ENCODE measurements at places on chromosomes 11 and 22. TPM values are rescaled to one million over a fixed set of nuclear protein-coding genes. Genes with fewer than 3 reads are reported as not detected.

FANCF gene
- total RNA-seq: 13.4 TPM

CNGA4 gene
- total RNA-seq: under 0.01 TPM

MS4A6E gene
- total RNA-seq: not detected

EIF3D gene
- total RNA-seq: 393 TPM

CNTF gene
- total RNA-seq: 1.8 TPM

MED15 gene
- total RNA-seq: 49.8 TPM

GP1BB gene
- total RNA-seq: 1.8 TPM

GLB1L3 gene
- total RNA-seq: not detected

MUC6 gene
- not detected for total RNA-seq

- H3K27me3 ChIP-seq: no peaks in the 10 kb centered on the region
- H3K36me3 ChIP-seq: no peaks in the 10 kb centered on the region
- H3K4me3 ChIP-seq: no peak overlapping the region
- H3K4me1 ChIP-seq: peaks cover 2% of the 10 kb centered on the region
- DNase-seq: no peak
Measured at GRCh38 chr11:105032495-105032894, 2.4 kb downstream of the CASP1 start.

DNA sequence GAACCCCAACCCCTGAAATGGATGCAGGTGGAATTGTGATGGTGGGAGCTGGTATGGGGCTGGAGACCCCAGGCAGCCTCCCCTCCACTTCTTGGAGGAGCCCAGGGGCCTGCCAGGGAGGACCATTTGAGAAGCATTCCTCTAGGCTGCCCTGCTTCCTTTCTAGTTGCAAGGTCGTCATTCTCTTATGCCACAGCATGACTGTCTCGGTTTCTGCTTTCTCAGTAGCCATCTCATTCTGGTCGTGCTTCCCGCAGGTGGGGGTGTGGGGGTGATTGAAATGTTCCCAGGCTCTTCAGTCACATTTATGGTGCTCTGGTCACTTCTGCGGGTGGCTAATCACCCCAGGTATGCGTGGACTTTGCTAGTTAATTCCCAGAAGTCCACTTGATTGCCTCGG is 223.7 kb upstream of the TBCEL start:
- H3K4me3 ChIP-seq: no peak overlapping the region
- H3K36me3 ChIP-seq: no peaks in the 10 kb centered on the region
- DNase-seq: no peak
- peaks cover 9% of the 10 kb centered on the region for H3K27me3 ChIP-seq

- DNase-seq: no peak
- no peaks in the 10 kb centered on the region for H3K36me3 ChIP-seq
- no peak overlapping the region for H3K4me3 ChIP-seq
- no peaks in the 10 kb centered on the region for H3K4me1 ChIP-seq
- no peak overlapping the region for H3K27ac ChIP-seq
Measured at GRCh38 chr11:101336858-101337257, 207.2 kb upstream of the PGR start.

DNA sequence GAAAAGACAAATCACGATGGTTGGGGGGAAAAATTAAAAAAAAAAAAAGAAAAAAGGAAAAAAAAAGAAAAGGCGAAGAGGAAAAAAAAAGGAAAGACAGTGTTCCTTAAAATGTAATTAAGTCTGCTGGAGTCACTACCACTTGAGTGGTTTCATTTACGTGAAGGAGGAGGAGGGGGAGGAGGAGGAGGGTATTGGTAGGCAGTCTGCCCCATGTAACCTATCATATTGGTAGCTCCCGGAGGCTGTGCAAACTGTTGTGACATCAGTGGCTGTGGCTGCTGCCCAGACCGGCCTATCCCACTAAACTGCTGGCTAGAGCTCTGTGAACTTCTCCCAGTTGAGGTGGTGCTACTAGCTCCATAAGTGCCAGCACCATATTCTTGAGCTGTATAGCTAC is 17.9 kb downstream of the KDELR3 start:
- H3K36me3 ChIP-seq: peaks cover 96% of the 10 kb centered on the region
- no peak overlapping the region for H3K27ac ChIP-seq
- no peak for DNase-seq
- H3K27me3 ChIP-seq: no peaks in the 10 kb centered on the region
- peaks cover 4% of the 10 kb centered on the region for H3K4me1 ChIP-seq

GRCh38 chr11:11672789-11673188 is 51.0 kb upstream of the GALNT18 start:
- H3K36me3 ChIP-seq: no peaks in the 10 kb centered on the region
- H3K27ac ChIP-seq: no peak overlapping the region
- H3K4me1 ChIP-seq: no peaks in the 10 kb centered on the region
- no peak overlapping the region for H3K4me3 ChIP-seq

GRCh38 chr11:61494381-61494961 is 14.1 kb upstream of the LRRC10B start:
- peak; percentile 72 for DNase-seq
- peaks cover 4% of the 10 kb centered on the region for H3K27me3 ChIP-seq
- peaks cover 13% of the 10 kb centered on the region for H3K4me1 ChIP-seq
- H3K27ac ChIP-seq: no peak overlapping the region

- H3K36me3 ChIP-seq: no peaks in the 10 kb centered on the region
- no peaks in the 10 kb centered on the region for H3K4me1 ChIP-seq
Measured at GRCh38 chr11:111435046-111435698, 56.1 kb upstream of the POU2AF1 start.

DNA sequence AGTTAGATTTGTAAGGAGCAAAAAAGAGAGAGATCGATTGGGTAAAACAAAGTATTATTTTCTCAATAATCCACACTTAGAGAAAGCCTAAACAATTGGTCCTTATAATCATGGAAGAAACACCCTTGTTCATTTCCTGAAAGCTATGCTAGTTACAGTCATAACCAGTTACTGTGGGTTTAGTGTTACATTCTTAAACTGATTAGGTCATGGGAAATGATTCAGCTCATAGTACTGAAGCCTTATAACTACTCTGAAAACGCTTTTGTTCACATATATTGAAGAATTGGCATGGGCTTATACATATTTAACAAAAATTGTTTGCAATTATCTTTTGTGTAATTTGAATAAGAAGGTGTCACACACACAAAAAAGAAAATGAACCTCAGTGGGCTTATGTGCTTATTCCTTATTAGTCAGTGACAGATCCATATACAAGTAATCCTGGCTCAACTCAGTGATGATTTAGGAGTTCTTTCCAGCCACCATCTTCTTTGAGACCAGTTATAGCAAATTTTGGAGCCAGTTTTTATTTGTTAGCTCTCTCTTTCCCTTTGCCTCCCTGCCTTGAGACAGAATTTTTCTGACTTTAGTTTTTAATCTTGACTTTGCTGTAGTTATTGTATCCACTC is 198.5 kb upstream of the CTSC start:
- H3K27ac ChIP-seq: peak overlapping the region; percentile 90
- H3K4me3 ChIP-seq: no peak overlapping the region
- peaks cover 33% of the 10 kb centered on the region for H3K4me1 ChIP-seq
- no peaks in the 10 kb centered on the region for H3K27me3 ChIP-seq
- H3K36me3 ChIP-seq: no peaks in the 10 kb centered on the region

- H3K4me1 ChIP-seq: no peaks in the 10 kb centered on the region
- H3K36me3 ChIP-seq: no peaks in the 10 kb centered on the region
- peaks cover 3% of the 10 kb centered on the region for H3K27me3 ChIP-seq
Measured at GRCh38 chr11:15764948-15765347, 591.4 kb downstream of the SOX6 start.

- no peaks in the 10 kb centered on the region for H3K36me3 ChIP-seq
- DNase-seq: no peak
- H3K4me1 ChIP-seq: peaks cover 17% of the 10 kb centered on the region
- H3K4me3 ChIP-seq: no peak overlapping the region
- no peaks in the 10 kb centered on the region for H3K27me3 ChIP-seq
Measured at GRCh38 chr11:33454264-33454663, 197.1 kb downstream of the HIPK3 start.

DNA sequence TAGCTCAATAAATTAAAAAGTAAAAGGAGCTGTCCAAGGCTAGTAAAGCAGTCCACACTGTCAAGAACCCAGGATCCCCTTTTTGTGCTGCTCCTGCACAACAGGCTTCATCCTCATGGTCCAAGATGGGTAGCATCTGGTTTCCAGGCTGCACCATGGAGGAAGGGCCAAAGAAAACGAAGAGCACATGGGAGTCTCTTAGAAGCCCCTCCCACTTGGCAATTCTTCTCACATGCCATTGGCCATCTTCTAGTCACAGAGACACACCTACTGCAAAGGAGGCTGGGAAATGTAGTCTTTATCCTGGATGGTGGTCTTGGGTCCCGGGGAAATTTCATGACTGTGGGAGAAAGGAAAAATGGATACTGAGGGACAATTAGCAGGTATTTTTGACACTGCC is 37.8 kb downstream of the PRR5L start:
- no peaks in the 10 kb centered on the region for H3K27me3 ChIP-seq
- no peak overlapping the region for H3K27ac ChIP-seq
- DNase-seq: no peak

DNA sequence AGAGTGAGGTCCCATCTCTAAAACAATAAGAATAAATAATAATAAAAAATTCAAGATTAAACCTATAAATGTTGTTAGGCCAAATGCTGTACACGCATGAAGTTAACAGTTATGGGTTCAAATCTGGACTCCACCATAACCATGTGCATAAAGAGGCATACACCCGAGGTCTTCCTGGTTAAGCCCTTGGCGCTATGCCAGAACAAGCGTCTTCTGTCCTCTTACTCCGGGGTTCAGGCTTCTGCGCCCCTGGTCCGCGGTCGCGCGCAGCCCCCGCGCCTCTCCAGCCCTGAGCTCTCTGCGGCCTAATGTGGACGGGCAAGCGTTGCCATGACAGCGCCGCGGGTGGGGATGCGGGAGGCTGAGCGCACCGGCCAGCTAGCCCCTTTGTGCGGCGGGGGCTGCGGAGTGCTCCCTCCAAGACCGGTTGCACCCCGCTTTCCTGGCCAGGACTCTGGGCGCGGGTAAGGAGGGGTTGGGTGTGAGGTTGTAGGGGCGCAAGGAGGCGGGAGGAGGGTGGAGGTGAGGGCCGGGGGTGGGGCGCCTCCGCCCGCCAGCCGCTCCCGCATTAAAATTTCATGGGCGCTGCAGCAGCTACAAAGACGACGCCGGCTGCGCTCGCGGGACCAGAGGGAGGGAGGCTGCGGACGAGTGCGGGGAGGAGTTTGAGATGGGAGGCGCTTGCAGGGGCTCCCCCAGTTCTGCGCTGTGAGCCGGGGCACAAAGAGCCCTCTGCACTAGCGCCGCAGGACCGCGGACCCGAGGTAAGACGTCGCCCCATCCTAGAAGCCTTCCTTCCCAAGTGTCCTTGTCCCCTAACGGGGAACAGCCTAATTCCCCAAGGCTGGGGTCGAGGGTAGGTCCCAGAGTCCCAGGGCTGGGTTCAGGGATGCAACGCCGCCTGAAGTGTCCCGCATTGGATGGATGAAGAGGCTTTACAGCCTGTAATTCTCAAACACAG is at the start of gene MIAT:
Gene MIAT, plus strand, starts transcription at position 698 of the 961 bp plus-strand sequence.
- DNase-seq: peak; percentile 82
- H3K27ac ChIP-seq: no peak within 1 kb of the TSS
- peaks cover 19% of the 10 kb centered on the region for H3K4me1 ChIP-seq
- H3K4me3 ChIP-seq: peak within 1 kb of the TSS; percentile 53
- peaks cover 49% of the 10 kb centered on the region for H3K27me3 ChIP-seq
- H3K36me3 ChIP-seq: no peaks in the 10 kb centered on the region

GRCh38 chr11:130435671-130436070 is 7.3 kb upstream of the ADAMTS8 start:
- H3K36me3 ChIP-seq: no peaks in the 10 kb centered on the region
- peak overlapping the region; percentile 94 for H3K27ac ChIP-seq
- H3K27me3 ChIP-seq: peaks cover under 1% of the 10 kb centered on the region
- peaks cover 20% of the 10 kb centered on the region for H3K4me1 ChIP-seq

GRCh38 chr11:25423436-25424199 is 908.3 kb upstream of the ANO3 start:
- no peaks in the 10 kb centered on the region for H3K27me3 ChIP-seq
- H3K4me3 ChIP-seq: no peak overlapping the region
- H3K4me1 ChIP-seq: no peaks in the 10 kb centered on the region
- H3K27ac ChIP-seq: no peak overlapping the region
- DNase-seq: no peak
- no peaks in the 10 kb centered on the region for H3K36me3 ChIP-seq

- no peaks in the 10 kb centered on the region for H3K4me1 ChIP-seq
- DNase-seq: no peak
- H3K4me3 ChIP-seq: no peak overlapping the region
- H3K36me3 ChIP-seq: peaks cover 91% of the 10 kb centered on the region
Measured at GRCh38 chr22:30934053-30934452, 34.5 kb downstream of the MORC2 start.

GRCh38 chr11:72245263-72245816 is 1.4 kb upstream of the PHOX2A start:
- H3K27me3 ChIP-seq: peaks cover 68% of the 10 kb centered on the region
- DNase-seq: peak; percentile 72
- H3K27ac ChIP-seq: no peak overlapping the region
- no peaks in the 10 kb centered on the region for H3K36me3 ChIP-seq
- no peak overlapping the region for H3K4me3 ChIP-seq

DNA sequence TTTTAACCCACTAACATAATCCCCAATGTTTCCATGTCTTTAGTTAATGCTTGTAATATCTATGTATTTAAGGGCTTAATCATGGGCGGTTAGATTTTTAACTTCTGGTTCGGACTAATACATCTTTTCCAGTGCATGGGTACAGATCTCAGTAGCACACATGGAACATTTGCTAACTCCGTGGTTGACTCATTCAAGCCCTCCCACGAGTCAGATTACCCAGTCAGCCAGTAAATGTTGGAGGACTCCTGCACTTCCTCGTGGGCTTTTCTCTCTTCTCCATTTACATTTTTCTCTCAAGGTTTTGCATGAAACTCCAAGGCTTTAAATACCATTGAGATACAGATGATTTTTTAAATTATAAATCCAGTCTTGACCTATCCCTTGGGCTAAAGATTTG is 313.9 kb downstream of the ST3GAL4 start:
- H3K4me3 ChIP-seq: no peak overlapping the region
- DNase-seq: no peak
- no peak overlapping the region for H3K27ac ChIP-seq

GRCh38 chr11:119847853-119848252 is 118.9 kb upstream of the NECTIN1 start:
- no peaks in the 10 kb centered on the region for H3K4me1 ChIP-seq
- peaks cover 4% of the 10 kb centered on the region for H3K27me3 ChIP-seq
- no peak overlapping the region for H3K4me3 ChIP-seq
- H3K36me3 ChIP-seq: no peaks in the 10 kb centered on the region
- no peak for DNase-seq
- H3K27ac ChIP-seq: no peak overlapping the region

DNA sequence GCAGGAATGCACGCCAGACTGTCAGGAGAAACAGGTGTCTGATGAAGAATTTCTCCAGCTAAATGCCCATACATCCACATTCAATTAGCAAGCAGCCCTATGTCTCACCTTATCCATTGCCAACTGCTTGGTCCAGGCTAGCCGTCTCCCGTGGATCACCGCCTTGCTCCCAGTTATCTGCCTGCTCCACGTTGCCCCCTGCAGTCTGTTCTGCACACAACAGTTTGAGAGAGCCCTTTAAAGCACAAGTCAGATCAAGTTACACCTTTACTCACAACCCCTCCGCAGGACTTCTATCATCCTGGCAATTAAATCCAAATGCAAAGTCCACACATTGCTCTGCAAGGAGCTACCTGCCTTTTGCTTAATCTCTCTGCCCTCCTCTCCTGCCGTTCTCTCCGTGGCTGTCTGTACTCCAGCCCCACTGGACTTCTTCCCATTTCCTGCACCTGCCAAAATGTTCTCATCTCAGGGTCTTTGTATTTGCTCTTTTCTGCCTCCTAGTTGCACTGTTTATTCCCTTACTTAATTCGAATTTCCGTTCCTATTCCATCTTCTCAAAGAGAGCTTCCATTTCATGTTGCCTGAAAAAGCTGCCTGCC is 185.3 kb upstream of the LARGE1 start:
- no peaks in the 10 kb centered on the region for H3K4me1 ChIP-seq
- DNase-seq: no peak
- no peaks in the 10 kb centered on the region for H3K27me3 ChIP-seq
- H3K4me3 ChIP-seq: no peak overlapping the region

- no peak for DNase-seq
- H3K4me1 ChIP-seq: no peaks in the 10 kb centered on the region
- no peaks in the 10 kb centered on the region for H3K27me3 ChIP-seq
- no peaks in the 10 kb centered on the region for H3K36me3 ChIP-seq
Measured at GRCh38 chr11:119248750-119249670, 42.9 kb downstream of the CBL start.
